ENCODE measurements at places on chromosomes 4 and X.

DNA sequence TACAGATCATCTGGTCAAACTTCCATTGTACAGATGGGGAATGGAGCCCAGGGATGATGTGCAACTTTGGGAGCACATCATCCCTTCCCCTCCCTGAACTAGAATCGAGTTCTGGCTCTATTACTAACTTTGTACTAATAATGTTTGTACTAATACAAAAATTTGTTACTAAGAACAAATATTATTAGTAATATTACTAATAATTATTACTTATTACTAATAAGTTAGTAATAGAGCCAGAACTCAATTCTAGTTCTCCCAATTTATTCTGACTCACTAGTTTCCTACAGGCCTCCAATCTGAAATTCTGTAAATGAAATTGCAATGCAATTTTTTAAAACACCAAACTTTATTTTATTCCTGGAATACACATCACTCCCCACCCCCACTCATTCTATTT, 47.9 kb upstream of the CD40LG start:
- DNase-seq, result no peak

DNA sequence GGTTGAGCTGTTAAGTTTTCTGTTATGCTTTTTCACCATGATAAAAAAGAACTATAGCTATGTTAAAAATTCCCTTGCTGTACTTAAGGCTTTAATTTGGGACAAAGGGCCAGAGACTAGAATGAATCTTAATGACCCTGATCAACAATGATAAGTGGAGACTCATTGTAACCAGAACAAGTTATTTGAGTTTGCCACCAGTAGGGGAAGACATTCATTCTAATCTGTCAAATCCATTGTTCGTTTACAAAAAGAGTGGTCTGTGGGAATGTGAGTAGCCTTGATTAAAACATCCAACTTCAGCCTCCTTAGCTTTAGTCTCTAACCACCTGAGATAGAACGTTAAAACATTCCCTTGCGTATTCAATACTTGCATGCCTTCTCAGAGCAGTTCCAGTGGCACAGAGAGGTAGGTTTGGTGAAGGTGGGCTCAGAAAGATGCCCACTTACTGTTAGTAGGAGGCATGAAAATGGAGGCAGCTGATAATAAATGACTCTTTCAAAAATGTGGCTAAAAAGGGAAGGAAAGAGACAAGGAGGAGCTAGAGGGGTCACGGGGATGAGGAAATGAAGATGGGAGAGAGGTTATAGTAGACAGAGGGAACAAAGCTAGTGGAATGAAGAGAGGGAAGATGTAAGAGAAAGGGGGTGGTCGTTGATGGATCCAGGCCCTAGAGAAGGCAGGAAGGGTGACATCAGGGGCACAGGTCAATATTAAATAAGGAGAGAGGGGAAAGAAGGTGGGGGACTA, 66.2 kb downstream of the EGF start:
- no peak for DNase-seq

- no peak for DNase-seq
Observed at GRCh38 chr4:112916868-112917267, 132.6 kb upstream of the ANK2 start.

GRCh38 chr4:87066403-87067123, 131.8 kb downstream of the AFF1 start:
- DNase-seq, result no peak

DNA sequence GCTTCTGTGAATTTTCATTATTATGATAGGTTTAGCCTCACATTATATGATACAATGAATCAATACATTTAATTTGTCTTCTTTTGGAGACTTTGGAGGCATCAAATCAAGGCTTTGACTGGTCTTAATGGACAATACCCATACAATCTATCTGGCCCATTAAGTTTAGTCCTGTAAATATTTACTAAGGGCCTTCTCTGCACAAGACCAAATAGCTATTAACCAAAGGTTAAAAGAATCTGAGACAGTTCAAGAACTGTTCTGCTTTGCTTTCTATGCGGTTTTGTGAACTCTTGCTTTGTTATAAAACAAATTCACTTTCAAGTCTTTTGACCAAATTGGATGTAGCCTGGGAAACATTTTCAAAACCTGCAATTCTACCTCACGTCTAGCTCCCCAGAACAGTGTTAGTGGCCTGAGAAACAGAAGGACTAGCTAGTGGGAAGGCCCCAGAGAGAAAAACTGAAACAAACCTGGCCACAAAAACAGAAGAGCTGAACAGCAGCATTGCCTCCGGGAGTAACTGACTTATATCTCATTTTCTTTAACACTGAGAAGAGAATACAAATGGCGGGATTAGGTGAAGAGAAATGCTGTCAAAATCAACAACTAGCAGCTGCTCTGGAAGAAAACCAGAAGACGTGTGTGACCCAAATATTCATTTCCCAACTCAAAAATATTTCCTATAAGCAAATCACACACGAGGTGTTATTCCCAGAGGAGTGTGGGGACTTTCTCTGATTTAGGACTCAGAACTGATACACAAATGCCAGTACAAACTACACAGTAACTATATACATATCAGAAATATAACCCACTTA, 548 bp downstream of the TLR1 start:
- no peak for DNase-seq

DNA sequence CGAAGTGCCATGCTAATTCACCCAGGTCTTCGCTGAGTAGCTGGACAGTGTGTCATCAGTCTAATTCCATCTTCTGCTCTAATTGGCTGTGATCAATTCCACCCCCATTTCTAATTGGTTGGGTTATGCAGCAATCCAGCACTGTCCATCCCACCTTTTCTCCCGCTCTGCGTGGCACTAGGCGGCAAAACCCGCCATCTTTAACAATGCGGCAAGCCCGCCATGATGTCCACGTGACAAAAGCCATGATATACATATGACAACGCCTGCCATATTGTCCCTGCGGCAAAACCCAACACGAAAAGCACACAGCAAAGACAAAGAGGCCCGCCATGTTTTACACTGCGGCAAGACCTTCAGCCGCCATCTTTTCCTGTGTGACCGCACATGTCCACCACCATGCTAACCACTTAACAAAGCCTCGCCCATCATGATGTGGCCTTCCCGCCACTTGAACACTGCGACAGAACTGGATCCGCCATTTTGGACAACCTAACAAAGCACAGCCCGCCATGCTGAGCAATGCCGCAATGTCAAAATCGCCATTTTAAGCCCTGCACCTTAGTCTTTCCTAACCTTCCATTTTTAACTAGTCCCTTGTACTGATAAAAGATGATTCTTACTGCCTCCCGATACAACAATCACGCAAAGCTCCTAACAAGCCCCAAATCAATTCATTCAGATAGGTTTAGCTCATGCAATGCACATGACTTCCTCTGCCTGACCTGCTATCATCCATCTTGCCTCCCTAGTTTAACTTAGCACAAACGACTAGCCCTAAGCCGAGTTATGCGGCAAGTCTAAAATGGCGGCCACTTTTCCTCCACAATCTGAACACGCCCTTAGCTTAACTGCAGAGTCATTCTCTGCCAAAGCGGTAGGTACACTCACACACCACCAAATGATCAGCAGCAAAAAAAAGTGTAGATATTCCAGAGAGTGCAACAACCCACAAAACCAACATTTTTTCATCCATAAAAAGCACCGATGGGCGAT, 288.3 kb downstream of the CHIC1 start:
- no peak for DNase-seq

- no peak for DNase-seq
Observed at GRCh38 chr4:129327637-129328036, 231.7 kb downstream of the C4orf33 start.

- no peak for DNase-seq
Observed at GRCh38 chr4:181728305-181728966, 514.8 kb upstream of the TENM3 start.

GRCh38 chr4:76897536-76898384, at the start of gene SOWAHB:
Gene SOWAHB, minus strand, starts transcription at chr4:76898144. Its CDS starts 295 bp downstream, at chr4:76897849.
- DNase-seq, result no peak

DNA sequence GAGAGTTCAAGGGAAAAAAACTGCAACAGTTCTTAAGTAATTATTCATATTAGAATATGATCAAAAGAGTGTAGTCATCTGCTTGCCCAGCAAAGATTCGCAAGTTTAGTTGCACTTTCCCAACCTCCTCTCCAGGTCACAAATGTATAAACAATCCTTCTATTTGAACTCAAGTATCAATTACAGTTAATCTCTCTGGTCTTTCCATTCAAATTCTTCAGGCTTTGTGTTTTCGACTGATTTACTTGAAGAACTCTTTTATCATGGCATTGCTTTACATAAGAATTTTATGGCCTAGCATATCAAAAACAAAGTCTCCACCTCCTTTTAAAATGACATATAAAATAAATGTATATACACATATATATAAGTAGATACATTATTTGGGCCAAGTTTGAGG, 1009.6 kb upstream of the DIAPH2 start:
- DNase-seq, result no peak

DNA sequence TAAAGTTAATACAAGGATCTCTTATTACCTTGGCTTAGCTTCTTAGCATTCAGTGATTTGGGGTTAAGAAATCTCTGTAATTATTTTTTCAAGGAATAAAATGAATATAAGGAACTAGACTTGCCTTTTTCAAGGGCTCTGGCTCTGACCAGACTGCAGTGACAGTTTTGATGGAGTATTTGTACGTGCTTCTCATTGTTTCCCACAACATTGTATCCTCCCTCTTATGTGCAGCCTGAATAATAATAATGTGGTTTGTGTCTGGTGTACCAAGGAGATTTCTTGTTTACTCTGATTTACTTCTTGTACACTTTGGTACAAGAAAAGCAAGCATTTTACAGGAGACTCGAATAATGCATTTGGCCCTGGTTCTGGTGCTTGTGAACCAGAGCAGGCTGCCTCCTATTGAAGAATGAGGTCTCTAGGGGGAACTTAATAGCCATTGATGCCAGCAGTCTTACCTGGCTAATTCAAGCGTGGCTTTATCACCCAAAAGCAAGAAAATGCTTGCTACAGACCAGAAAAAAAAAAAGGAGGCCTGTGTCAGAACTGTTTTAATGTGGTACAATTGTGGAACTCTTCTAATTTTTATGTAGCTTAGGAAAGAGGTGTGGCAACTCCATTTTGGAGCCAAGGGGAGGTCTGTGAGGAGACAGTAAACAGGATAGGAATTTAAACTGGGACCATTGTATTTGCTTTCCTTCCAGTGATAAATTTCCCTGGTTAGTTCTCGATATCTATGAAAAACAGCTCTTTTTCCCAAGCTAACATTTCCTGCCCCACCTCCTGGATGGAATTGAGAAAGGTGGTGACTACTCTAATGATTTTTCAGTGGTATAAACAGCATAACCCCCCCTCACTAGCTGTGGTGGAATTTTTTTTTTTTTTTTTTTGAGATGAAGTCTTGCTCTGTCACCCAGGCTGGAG, 5.6 kb downstream of the OTC start:
- DNase-seq, result no peak

DNA sequence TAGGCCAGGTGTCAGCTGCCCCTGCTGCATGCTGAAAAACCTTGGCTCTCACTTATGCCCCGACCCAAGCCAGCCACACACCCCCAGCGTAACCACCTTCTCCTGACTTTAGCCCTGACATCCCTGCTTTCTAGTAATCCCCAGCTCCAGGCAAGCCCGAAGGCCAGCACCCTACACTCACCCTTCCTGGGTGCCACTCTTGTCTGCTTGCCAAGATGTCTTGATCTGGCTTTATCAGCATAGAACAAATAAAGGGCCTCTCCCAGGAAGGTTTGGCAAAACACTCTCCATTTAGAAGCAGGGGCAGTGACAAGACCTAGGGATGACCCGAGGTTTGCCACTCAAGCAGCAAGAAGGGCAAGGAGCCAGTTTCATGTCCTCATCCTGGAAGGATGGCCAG, 6.8 kb upstream of the MAP9 start:
- no peak for DNase-seq

DNA sequence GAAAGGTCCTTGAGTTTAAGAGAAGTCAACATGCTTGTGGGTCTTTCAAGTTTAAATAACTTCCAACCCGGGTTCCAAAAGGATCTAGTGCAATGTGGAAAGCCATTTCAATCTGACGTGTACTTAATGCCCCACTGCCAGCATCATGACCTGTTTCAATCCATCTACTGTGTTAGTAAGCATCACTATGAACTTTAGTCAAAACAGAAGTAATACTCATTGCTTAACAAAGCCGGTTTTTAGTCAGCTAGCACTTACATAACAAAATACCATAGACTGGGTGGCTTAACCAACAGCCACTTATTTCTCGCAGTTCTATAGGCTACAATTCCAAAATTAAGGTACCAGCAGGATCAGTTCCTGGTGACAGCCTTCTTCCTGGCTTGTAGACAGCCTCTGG, 677.5 kb downstream of the DMD start:
- DNase-seq, result no peak

DNA sequence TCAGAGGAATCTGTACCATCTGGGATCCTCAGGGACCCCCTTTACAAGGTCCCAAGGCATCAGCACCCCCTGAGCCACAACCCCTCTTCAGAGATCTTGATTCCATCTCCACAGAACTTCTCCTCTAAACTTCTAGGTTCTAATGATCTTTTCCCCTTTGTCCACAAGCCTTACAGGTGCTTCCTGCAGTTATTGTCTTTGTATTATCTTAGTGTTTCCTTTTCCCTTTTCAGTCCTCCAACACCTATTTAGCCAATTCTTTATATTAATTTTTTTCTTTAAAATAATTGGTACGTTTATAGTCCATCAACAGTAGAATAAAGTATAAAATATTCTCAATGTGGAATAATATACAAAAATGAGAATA, 35.2 kb upstream of the FAM241A start:
- no peak for DNase-seq

GRCh38 chr4:83250687-83251446, 33.7 kb downstream of the COQ2 start:
- no peak for DNase-seq

DNA sequence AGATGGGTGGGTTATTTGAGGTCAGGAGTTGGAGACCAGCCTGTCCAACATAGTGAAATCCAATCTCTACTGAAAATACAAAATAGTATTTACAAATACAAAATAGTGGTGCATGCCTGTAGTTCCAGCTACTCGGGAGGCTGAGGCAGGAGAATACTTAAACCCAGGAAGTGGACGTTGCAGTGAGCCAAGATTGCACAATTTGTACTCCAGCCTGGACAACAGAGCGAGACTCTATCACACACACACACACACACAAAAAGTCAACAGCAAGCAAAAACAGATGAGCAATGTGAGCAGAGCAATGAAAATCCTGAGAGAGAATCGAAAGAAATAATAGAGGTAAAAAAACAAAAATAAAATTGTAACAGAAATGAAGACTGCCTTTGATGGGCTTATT, 168.8 kb downstream of the PCDH18 start:
- DNase-seq, result no peak

- no peak for DNase-seq
Observed at GRCh38 chr4:183905081-183905592, at the start of gene STOX2. Gene STOX2, plus strand, starts transcription at chr4:183905307. Its CDS starts 1,484 bp downstream, at chr4:183906791.

- DNase-seq, result no peak
Observed at GRCh38 chr4:44725726-44726037, 674 bp downstream of the GNPDA2 start.

- DNase-seq, result no peak
Observed at GRCh38 chr4:60359746-60360367, 840.3 kb upstream of the ADGRL3 start.

- no peak for DNase-seq
Observed at GRCh38 chr4:169309326-169309967, 38.7 kb upstream of the SH3RF1 start.

GRCh38 chr4:14254926-14255325, 627.4 kb upstream of the BOD1L1 start:
- no peak for DNase-seq

Measured in activated T-helper 1 cell treated with anti-CD3 and anti-CD28 coated beads, Interleukin-2, amount 50 U/mL, for 16 hours (primary cell).